ENCODE measurements at places on chromosomes 3 and 15. TPM values are rescaled to one million over a fixed set of nuclear protein-coding genes. Genes with fewer than 3 reads are reported as not detected.

DUOX1 gene
- not detected for polyA plus RNA-seq

- DNase-seq = no peak
- H3K27me3 ChIP-seq = peaks cover 10% of the 10 kb centered on the region
- no peak overlapping the region for H3K4me3 ChIP-seq
- no peaks in the 10 kb centered on the region for H3K4me1 ChIP-seq
These were observed 9.9 kb upstream of the MITF start for GRCh38 chr3:69729147-69729919.

GRCh38 chr15:48478581-48478980, 147.4 kb downstream of the DUT start:
- no peak for DNase-seq
- no peaks in the 10 kb centered on the region for H3K27me3 ChIP-seq
- H3K27ac ChIP-seq = no peak overlapping the region

SST gene
- not detected for polyA plus RNA-seq

CFAP100 gene
- not detected for polyA plus RNA-seq

- H3K4me3 ChIP-seq = no peak overlapping the region
- no peak for DNase-seq
- no peaks in the 10 kb centered on the region for H3K27me3 ChIP-seq
- peaks cover 92% of the 10 kb centered on the region for H3K36me3 ChIP-seq
- no peaks in the 10 kb centered on the region for H3K4me1 ChIP-seq
These were observed 70.1 kb downstream of the UQCC5 start for GRCh38 chr3:52606373-52607085.

DNA sequence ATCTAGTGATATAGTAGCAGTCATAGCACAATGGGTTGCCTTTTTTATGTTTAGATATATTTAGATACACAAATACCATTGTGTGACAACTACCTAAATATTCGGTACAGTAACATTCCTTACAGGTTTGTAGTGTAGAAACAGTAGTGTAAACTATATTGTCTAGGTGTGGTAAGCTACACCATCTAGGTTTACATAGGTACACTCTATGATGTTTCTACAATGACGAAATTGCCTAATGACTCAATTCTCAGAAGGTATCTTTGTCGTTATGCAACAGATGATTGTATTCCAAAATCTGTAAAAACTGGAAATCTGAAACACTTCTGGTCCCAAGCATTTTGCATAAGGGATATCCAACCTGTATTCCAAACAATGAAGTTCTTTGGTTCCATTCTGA, 24.3 kb downstream of the PLOD2 start:
- H3K27me3 ChIP-seq = no peaks in the 10 kb centered on the region
- no peak overlapping the region for H3K4me3 ChIP-seq
- no peak for DNase-seq
- H3K36me3 ChIP-seq = no peaks in the 10 kb centered on the region
- H3K4me1 ChIP-seq = no peaks in the 10 kb centered on the region

GRCh38 chr3:150599611-150600297, 3.4 kb upstream of the SELENOT start:
- DNase-seq = no peak
- H3K4me3 ChIP-seq = no peak overlapping the region
- H3K36me3 ChIP-seq = no peaks in the 10 kb centered on the region
- no peaks in the 10 kb centered on the region for H3K27me3 ChIP-seq
